ENCODE measurements at places on chromosomes 7 and 10. TPM values are rescaled to one million over a fixed set of nuclear protein-coding genes. Genes with fewer than 3 reads are reported as not detected.
A peak's percentile ranks its signal among the peaks of the same experiment; 100 is the strongest.

Gene VWDE
- 0.43 TPM for total RNA-seq

Gene CC2D2B
- total RNA-seq, result 0.22 TPM

Gene AKR1C3
- 0.44 TPM for total RNA-seq

Gene OPN1SW
- total RNA-seq, result not detected

Gene CREM
- 215 TPM for total RNA-seq

Gene ZNF862
- total RNA-seq, result 39.0 TPM

Gene OR2A5
- total RNA-seq, result not detected

Gene PIK3CG
- total RNA-seq, result 10.2 TPM

Gene FAM25A
- not detected for total RNA-seq

Gene TDRD1
- total RNA-seq, result 0.07 TPM

- DNase-seq, result no peak
These were observed 5.6 kb upstream of the PCGF5 start for GRCh38 chr10:91214911-91215310.

GRCh38 chr10:130579913-130580312 is 443.7 kb downstream of the GLRX3 start:
- DNase-seq, result no peak

- no peak for DNase-seq
These were observed 85.5 kb downstream of the NKX6-2 start for GRCh38 chr10:132700156-132701098.

GRCh38 chr10:131947631-131948347 is 33.9 kb downstream of the BNIP3 start:
- no peak for DNase-seq

DNA sequence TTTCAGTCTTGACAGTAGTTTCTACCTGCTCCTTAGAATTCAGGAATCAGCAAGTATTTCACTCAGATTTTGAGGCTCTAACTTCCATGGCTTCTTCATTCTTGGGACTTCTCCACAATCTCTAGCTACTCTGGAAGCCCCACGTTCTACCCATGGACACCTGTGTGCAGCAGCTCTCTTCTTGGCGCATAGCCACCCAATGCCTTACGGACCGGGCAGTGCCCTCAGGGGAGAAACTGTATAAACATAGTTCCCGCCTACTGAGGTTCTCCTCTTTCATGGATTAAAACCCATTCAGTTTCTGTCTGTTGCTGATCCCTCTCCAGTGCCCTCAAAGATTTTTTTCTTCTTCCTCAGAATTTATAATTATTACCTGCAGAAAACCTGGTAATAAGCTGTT is 177.1 kb downstream of the SORCS1 start:
- DNase-seq, result no peak

GRCh38 chr10:78164702-78165101 is 131.0 kb downstream of the RPS24 start:
- no peak for DNase-seq

DNA sequence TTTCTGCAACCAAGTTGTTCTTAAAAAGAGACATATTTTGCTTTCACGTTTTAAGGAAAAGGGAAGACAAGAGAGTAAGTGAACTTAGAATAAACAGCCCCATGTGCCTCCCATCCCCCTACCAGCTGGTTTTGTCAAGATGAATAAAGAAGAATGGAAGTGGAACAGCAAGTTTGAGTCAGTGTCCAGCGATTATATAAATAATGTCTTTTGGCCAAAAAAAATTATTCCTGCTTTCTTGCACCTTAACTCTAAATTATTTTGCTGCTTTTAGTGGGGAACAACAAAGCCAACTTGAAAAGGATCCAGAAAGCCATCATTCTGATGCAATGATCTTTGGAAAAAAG is 82.4 kb upstream of the TRIL start:
- DNase-seq, result no peak

- no peak for DNase-seq
These were observed 59.4 kb downstream of the PLCE1 start for GRCh38 chr10:94052866-94053791.

GRCh38 chr7:137835486-137836112 is 11.2 kb downstream of the DGKI start:
- DNase-seq, result no peak

- no peak for DNase-seq
These were observed 122.6 kb downstream of the PON1 start for GRCh38 chr7:95201727-95202126.

- peak; percentile 26 for DNase-seq
These were observed 466.4 kb upstream of the ZMIZ1 start for GRCh38 chr10:78602201-78602932.

- DNase-seq, result no peak
These were observed 32.3 kb downstream of the FAM241B start for GRCh38 chr10:69662173-69662877.

- no peak for DNase-seq
These were observed 196.4 kb downstream of the ANKRD7 start for GRCh38 chr7:118420888-118421287.

- DNase-seq, result no peak
These were observed 99.1 kb downstream of the GRID1 start for GRCh38 chr10:86267286-86268195.

DNA sequence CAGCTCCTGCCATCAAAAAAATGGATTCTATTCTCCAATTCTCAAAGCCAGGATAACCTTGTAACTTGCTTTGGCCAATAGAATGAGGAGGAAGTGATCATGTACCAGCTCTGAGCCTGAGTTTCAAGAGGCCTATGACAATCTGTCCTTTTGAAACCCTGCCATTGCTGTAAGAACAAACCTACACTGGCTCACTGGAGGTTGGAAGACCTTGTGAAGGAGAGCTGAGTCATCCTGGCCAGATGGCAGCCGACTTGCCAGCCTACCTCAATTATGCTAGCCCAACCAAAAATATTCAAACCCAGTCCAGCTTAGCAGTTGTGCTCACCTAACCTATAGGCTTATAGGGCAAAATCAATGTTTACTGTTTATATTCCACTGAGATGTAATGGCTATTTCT is 93.0 kb downstream of the HGF start:
- DNase-seq, result no peak

DNA sequence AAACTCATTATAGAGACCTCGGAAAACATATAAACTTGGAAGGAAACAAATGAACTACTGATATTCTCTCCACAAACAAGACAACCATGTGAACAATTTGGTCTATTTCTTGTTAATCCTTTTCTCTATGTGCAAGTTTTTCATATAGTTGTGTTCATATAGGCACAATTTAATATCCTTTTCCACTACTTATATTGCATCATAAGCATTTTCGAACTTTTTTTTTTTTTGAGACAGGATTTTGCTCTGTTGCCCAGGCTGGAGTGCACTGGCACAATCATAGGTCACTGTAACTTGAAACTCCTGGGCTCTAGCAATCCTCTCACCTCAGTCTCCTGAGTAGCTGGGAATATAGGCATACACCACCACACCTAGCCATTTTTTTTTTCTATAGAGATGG is 5.2 kb downstream of the PEX1 start:
- DNase-seq, result no peak

GRCh38 chr10:21721000-21721665 is 187.1 kb downstream of the MLLT10 start:
- no peak for DNase-seq

DNA sequence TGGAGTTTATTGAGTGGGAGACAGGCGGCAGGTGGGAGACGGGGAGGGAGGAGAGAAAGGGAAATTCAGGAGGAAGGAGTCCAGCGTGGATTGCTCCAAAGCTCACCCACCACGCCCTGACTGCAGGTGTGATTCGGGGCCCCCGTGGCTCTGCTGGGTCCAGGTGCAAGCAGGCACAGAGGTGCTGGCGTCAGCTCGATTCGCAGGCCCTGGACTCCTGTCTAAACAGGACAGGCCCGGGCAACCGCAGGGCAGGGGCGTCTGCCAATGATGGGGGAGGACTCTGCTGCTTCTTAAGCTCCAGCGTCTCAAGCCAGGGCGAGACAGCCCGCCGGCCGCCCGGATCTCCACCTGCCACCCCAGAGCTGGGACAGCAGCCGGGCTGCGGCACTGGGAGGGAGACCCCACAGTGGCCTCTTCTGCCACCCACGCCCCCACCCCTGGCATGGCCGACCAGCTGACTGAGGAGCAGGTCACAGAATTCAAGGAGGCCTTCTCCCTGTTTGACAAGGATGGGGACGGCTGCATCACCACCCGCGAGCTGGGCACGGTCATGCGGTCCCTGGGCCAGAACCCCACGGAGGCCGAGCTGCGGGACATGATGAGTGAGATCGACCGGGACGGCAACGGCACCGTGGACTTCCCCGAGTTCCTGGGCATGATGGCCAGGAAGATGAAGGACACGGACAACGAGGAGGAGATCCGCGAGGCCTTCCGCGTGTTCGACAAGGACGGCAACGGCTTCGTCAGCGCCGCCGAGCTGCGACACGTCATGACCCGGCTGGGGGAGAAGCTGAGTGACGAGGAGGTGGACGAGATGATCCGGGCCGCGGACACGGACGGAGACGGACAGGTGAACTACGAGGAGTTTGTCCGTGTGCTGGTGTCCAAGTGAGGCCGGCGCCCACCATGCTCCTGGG is at the start of gene CALML3:
Gene CALML3 (plus strand): TSS at position 321 of the 920 bp plus-strand sequence. CDS start 125 bp downstream, at position 446.
- DNase-seq, result no peak

- no peak for DNase-seq
These were observed 124.3 kb upstream of the KLF6 start for GRCh38 chr10:3909339-3909738.

DNA sequence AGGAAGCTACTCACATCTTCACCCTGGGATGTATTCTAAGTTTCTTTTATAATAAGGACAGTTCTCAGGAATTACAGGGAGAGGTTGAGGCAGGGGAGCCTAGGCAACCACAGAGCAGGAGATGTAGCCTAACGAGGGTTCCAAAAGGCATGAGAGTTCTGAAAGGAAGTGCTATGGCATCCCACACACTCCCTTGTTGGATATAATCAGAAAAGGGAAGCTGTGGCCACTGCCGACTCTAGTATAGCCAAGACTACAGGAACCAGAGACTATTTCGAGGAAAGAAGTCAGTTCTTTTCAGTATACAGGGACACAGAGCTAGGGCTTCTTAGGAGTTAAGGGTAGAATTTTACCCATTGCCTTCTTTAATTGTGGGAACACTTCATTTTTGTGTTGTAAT is 11.0 kb downstream of the PRR15 start:
- DNase-seq, result no peak

GRCh38 chr10:35336084-35336831 is at the start of gene CCNY:
CCNY (plus strand) TSS chr10:35336509; CDS start chr10:35337054, 545 bp downstream.
- peak; percentile 73 for DNase-seq

GRCh38 chr7:105643851-105644250 is 62.6 kb upstream of the EFCAB10 start:
- DNase-seq, result no peak

DNA sequence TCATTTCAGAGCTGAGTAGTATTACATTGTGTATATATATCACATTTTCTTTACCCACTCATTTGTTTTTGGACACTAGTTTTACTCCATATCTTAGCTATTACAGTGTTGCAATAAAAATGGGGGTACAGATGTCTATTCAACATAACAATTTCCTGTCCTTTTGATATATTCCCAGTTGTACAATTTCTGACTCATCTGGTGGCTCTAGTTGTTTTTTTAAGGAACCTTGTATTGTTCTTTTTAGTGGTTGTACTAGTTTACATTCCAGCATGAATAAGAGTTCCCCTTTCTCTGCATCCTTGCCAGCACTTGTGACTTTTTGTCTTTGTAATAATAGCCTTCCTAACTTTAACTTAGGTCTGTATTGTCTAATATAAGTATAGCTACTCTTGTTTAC is 739.9 kb downstream of the XPNPEP1 start:
- DNase-seq, result no peak

DNA sequence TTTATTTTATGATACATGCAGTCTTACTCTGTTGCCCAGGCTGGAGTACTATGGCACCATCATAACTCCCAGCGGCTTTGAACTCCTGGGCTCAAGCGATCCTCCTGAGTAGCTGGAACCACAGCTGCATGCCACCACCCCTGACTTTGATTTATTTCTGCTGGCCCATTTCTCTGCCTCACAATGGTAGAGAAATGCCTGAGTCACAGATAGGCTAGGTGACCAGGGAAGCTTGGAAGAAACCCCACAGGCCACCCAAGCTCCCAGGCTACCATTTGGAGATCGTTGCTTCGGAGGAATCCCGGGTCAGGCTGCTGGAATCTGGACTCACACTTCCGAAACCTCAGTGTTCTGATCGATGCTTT is 17.4 kb upstream of the BAIAP2L1 start:
- DNase-seq, result no peak

DNA sequence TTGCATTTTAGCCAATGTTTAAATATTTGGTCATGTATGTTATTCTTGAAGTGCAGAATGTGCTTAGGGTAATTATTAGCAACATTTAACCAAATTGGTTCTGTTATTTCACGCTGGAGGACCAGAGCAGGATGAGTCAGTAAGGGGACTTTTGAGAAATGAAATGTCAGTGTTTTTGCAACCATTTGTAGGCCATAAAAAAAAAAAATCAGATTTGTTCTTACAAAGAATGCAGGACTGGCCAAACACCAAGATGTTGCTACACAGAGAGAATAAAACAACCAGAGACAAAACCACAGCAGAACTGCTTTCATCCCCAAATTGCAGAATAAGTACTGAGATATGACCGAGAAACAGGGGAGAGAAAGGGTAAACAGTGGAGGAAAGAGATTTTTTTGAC is 62.1 kb downstream of the TPST1 start:
- DNase-seq, result no peak

DNA sequence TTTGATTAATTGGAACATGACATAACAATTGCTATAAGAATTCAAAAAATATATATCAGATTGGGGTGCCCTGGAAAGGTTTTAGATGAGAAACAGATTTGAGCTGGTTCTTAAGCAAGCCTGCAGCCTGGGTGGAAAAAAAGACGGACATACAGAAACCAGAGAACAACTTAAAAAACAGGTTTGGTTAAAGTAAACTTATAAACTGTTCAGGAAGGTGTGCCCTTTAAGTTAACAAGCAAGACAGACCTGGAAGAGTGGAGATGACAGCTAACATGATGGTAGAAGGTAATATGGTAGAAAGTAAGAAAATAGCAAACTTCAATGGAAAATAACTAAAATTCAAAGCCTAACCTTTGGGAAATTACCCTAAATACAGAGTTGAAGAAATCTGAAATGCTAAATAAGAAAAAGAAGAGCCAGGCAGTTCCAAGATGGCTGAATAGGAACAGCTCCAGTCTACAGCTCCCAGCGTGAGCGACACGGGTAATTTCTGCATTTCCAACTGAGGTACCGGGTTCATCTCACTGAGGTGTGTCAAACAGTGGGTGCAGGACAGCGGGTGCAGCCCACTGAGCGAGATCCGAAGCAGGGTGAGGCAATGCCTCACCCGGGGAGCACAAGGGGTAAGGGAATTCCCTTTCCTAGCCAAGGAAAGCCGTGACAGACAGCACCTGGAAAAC is 52.2 kb downstream of the CADPS2 start:
- DNase-seq, result no peak

- DNase-seq, result no peak
These were observed 174.5 kb downstream of the DNAH11 start for GRCh38 chr7:21717323-21717722.

GRCh38 chr10:124650820-124651401 is 93.3 kb downstream of the FAM53B start:
- peak; percentile 85 for DNase-seq
